ENCODE measurements at places on chromosomes 7 and 10.

- DNase-seq: no peak
Measured at GRCh38 chr7:91311839-91312238, 47.6 kb downstream of the FZD1 start.

GRCh38 chr10:119516381-119517234 lies 25.9 kb downstream of the RGS10 start:
- peak; percentile 45 for DNase-seq

DNA sequence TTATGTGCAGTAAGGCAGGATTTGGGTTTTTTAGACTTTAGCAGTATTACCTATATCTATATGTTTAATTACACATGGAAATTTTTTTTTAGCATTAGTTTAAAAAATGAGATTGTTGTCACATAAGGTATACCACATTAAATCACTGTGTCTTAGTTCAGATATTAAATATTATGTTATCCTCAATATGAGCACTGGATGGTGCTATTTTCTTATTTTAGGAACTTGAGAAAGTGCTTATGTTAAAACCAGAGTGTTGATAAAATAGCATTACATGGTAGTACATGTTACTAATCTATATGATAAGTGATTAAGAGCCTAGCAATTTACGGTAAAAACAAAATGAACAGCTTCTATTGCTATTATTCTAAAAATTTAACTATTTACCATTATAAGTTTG lies 28.8 kb downstream of the MIOS start:
- peak; percentile 14 for DNase-seq

DNA sequence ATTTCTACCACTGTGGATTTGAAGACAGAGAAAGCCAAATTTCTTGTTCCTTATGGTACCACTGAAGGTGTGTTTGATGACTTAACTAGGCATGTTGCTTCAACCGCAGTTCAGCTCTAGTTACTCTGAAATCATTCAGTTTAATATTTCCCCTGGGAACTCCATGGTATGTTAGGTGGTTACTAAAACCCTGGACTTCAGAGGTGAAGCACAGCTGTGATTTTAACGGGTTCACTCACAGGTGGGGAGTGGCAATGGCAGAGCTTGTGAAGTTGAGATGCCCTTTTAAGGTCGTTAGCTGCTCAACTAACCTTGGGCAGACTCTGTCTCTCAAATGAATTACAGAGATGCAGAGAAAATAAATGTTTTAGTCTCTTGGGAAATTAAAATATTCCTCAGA lies 163.6 kb upstream of the PHYHIPL start:
- DNase-seq: no peak

- peak; percentile 78 for DNase-seq
Measured at GRCh38 chr7:82697897-82698296, 254.3 kb upstream of the CACNA2D1 start.

DNA sequence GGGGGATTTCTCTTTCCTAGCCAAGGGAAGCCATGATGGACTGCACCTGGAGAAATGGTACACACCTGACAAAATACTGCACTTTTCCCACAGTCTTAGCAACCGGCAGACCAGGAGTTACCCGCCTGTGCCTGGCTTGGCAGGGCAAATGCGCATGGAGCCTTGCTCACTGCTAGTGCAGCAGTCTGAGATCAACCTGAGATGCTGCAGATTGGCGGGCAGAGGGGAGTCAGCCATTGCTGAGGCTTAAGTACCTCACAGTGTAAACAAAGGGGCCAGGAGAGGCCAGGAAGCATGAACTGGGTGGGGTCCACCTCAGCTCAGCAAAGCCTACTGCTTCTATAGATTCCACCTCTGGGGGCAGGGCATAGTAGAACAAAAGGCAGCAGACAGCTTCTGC lies 49.4 kb downstream of the OR13A1 start:
- DNase-seq: no peak

- DNase-seq: peak; percentile 73
Measured at GRCh38 chr10:63520500-63521415, at the start of gene REEP3. REEP3 (plus strand) TSS chr10:63521401; CDS start chr10:63521546, 145 bp downstream.

DNA sequence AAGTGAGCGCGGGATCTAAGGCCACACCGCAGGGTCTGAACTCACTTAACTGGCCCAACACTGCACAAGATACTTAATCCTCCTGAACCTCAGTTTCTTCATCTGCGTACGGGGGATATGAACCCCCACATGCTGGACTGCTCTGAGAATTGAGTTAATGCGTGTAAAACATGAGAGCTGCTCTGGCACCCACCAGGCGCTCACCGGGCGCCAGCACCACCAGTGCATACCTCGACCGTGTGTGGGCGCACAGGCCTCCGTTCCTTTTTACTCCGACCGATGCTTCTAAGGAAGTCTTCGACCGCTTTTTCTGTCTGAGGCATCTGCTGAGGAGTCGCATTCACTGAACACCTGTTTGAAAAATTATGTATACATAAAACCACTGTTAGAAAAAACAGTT lies 27.2 kb downstream of the PITRM1 start:
- no peak for DNase-seq

DNA sequence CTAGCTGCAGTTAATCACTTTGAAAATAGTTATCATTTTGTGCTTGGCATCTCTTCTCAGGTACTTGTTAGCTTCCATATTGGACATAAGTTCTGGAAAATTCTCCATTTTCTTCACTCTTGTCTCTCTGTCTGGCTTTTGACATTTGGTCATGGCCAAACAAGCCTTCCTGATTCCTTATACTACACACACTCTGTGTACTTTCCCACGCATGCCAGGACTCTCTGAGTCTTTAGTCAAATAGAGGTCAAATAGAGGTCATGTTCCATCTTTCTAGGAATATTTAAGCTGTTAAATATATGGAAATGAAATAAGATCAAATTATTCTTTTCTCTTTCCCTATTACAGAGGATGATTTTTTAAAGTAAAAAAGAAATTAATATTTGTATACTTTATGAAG lies 235.5 kb upstream of the PLXDC2 start:
- no peak for DNase-seq

DNA sequence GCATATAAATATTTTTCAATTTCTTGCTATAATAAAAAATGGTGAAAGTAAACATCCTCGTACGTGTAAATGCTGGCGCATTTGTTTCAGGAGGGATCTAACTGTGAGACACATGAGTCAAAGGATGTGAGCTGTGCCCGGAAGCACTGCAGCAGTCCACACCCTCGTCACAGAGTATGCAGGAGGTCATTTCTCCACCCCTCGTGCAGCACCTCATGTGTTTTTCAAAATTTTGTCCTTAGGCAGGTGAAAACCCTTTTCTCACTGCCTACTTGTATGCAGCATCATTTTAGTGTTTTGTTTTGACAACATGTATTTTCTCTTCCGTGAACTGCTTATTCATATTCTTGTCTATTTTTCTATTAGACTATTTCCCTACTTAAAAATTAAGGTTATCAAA lies 162.7 kb downstream of the AVL9 start:
- no peak for DNase-seq

DNA sequence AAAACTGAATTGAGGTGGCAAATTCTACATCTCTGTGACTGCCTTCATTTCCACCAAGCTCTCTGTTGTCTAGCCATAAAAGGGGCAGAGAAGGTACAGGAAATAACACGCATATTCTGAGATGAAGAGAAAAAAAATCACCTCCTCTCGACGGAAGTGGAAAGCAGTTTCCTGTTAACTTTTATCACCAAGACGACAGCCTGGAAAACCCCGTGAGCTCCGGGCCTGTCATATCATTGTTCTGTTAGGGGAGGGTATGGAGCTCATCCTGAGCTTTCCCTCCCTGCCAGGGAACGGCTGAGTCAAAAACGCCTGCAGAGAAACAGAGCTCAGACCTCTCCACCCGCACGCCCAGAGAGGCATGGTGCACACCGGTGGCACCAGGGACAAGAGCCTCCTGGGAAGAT lies 200.3 kb downstream of the PRPF18 start:
- no peak for DNase-seq

DNA sequence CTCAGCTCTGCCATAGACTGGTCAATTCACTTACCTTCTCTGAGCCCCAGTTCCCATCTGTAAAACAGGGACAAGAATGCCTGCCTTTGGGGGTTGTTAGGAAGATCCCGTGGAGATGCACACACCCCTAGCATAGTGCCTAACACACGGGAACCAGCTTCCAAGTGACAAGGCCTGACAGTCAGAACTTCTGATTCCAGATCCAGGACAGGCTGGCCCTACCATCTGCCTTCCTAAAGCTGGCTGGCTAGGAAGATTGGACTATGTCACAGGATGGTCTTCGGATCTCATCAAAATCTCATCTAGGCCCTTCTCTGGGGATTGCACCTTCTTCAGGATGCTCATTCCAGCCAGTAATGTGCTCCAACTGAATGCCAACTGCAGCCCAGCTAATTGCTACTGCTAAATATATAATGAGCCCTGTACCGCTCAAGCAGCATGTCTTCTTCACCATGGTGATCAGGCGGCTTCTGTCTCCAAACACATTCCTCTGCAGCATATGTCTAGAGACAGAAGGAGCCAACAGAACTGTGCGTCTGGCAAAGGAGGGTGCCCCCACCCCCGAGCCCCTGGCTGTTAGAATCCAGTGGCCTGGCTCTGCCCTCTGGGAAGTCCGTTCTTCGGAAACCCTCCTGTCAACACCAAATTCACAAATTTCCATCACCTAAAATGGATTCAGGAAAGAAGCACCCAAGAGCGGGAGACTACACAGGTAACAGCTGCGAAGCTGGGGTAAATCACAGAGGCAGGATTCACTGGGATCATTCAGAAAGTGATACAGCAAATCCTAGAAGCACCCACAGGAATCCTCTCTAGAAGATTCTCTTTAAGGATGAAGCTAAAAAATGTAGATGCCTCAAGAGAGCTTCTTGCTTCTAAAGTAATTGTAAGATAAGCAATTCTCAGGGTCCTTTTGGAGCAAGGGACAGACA lies 142.1 kb upstream of the EEPD1 start:
- DNase-seq: no peak

- no peak for DNase-seq
Measured at GRCh38 chr7:48317360-48317759, 146.1 kb downstream of the ABCA13 start.

GRCh38 chr10:3066317-3067117 lies 831 bp upstream of the PFKP start:
- DNase-seq: no peak

GRCh38 chr7:56106108-56107073 lies at the start of gene CHCHD2:
CHCHD2 (minus strand) TSS chr7:56106476; CDS start chr7:56106413, 63 bp downstream.
- peak; percentile 99 for DNase-seq

DNA sequence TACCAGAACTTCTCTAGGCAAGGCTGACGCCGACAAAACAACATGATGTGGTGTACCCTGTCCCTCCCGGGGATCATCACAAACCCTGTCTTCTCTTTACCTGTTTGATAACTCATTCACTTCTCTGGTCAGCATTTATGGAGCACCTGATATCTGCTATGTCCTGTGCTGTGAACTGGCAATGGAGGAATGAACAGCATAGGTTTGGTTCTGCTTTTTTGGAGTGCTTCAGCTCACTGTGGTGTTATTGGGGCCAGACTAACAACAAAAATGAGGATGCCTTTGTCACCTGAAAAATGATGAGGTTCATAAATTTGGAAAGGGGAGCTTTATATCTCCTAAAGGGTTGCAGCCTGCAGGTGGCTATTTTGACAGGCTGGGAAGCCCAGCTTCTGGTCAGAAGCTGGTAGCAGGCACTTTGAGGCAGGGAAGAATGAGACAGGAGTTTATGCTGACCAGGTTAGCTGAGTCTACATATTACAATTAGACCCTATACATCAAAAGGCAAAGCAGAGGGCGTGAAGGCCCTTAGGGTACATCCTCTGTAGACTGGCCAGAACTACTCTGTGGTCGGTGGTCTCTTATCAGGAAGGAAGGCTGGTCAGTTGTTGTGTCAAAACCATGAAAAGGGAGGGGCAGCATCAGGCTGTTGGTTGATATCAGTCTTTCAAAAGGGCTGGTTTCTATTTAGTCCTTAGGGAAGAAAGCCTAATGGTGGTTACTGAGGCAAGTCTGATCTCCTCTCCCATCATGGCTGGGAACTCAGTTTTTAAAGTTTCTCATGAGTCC lies 42.3 kb downstream of the SH2D4B start:
- no peak for DNase-seq

DNA sequence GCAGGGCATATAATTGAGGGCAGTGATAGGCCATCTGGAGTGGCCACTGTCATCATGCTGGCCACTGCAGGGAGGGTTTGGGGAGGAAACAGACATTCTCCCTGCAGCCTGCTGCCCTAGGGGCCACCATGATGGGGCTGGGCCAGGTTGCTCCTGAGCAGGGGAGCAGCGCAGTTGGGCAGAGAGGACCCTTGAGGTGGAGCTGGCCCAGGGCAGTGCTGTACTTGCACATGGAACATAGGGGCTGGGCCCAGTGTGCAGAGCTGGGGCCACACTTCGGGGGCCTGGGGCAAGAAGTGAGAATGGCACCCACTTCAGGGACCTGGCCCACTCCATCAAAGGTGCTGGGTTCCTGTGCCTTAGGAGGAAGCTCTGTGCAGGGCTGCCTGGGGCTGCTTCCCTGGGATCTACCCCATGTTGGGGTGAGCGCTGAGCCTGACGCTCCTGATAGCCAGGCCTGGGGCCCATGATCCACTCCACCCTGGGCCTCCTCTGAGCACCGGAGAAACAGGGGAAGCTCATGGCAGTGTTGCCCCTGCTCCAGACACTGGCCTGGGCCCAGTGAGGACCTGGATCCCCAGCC lies 21.3 kb upstream of the NUB1 start:
- no peak for DNase-seq

DNA sequence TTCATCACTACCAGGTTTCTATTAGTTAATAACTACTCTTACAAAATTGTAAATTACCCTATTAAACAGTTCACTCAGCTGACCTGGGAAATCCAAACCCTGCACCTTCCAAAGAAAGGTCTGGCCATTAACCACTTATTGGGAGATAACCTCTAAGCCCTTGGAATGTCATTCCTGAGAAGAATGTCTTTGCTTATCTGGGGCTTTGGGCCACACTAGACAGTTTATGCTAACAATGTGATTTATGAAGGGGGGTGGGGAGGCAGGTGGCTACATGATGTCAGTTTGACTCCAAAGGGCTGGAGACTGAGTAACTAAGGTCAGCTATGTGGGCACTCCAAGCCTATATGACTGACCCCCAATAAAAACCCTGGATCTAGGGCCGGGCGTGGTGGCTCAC lies 50.7 kb downstream of the AKR1D1 start:
- DNase-seq: no peak

- peak; percentile 16 for DNase-seq
Measured at GRCh38 chr10:116779076-116779687, 36.8 kb upstream of the HSPA12A start.

GRCh38 chr10:15306735-15307280 lies 64.3 kb downstream of the FAM171A1 start:
- DNase-seq: no peak

- DNase-seq: no peak
Measured at GRCh38 chr10:10811562-10811961, 206.1 kb upstream of the CELF2 start.

- DNase-seq: no peak
Measured at GRCh38 chr7:150507947-150508602, 6.6 kb upstream of the GIMAP7 start.

GRCh38 chr7:12737373-12737772 lies 49.9 kb downstream of the ARL4A start:
- DNase-seq: no peak
